Inflammatory macrophage treated with lipopolysaccharide for 4 hours (primary cell): ENCODE measurements at places on chromosomes 2 and 18.

- peak; percentile 91 for DNase-seq
Observed at GRCh38 chr2:69945441-69945840, 16.0 kb downstream of the ASPRV1 start.

DNA sequence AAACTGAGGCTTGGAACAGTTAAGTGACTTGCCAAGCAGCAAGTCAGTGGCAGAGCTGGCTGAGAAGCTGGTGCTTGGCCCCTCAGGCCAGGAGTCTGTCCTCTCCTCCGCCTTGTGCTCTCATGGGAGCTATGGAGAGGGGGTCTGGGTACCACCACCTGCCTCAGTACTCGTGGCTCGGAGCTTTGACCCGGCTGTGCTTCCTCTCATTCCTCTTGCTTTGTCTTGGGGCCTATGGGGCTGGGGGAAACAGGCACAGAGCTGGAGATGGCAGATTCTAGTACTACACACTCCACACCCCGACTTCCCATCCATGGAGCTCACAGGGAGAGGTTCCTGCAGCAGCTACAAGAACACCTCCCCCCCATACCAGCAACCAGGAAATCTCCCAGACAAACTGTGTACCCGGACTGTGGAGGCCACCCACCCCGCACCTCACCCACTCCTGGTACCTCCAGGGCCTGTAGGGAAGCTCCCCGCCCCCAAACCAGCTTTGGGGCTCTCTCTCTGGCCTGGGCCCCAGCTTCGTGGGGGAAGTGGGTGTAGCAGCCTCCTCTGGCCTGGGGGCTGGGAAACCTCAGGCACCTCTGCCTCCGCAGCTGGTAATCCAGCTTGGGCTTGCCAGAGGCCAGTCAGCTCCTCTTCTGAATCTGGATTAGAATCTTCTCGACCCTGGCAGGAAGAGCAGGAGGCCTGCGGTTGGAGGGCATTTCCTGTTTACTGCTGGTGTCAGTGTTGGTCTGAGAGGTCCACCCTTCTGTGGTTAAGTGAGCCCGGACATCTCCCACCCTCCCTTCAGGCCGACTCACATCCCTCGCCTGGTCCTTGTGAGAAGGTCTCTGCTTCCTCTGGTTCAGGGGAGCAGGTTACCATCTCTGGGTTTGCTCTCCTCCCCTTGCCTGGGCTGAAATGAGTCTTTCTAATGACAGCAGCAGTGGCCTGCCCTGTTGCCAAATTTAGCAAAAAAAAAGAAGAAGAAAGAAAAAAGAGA is 22.3 kb upstream of the RHOB start:
- peak; percentile 76 for DNase-seq

GRCh38 chr2:212915121-212915782 is 236.2 kb downstream of the IKZF2 start:
- no peak for DNase-seq

DNA sequence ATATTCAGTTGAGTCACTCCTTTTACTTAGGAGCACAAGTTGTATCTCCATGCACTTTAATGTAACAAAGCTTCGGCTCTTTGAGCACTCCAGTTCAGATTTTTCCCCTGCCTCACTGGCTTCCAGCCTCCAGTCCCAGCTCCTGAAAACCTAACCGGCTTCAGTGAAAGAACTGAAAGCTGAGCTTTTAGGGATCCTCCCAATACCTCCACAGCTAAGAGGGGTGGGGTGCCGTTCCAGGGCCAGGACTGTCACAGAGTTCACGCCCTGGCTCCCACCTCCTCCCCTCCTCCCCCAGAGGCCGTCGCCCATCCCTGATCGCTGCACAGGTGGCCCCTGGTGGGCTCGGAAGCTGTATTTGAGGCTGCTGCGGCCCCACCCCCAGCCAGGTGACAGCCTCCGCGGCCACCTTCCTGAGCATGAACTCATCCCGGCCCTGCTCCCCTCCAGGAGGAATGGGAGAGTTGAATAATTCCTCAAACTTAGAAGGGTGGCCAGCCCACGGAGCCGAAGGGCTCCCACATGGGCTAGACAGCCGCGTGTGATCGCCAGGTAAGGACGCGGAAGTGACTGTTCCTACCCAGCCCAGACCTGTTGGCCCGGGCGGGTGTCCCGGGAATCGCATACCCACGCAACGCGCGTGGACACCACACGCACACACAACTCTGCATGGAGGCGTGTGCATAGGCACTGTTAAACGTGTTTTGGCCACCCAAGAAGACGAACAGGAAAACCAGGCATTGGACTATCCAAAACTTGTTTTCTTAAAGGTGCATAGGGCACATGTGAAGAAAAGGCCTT is 1.8 kb downstream of the MYO5B start:
- DNase-seq: no peak

- DNase-seq: no peak
Observed at GRCh38 chr2:8587251-8587791, 94.5 kb upstream of the ID2 start.

- no peak for DNase-seq
Observed at GRCh38 chr2:221389904-221390303, 182.2 kb downstream of the EPHA4 start.

GRCh38 chr18:37653618-37654017 is 88.0 kb upstream of the CELF4 start:
- no peak for DNase-seq

DNA sequence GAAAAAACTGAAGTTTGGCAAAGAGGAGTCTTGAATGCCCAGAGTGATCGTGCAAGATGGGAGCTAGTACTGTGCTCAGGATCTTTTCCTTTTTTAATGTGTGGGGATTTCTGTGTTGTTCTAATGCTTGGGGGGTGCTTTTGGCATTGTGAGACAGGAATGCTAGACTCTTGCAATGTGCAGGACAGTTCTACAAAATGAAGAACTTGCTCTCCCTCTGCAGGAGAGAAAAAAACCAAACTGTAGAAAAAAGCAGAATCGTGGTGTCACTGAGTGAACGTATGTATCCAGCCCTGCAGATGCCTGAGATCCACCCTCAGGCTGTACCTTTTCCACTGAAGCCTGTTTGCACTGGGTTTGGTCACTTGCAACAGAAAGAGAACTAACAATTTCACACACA is 12.1 kb upstream of the TTC39C start:
- no peak for DNase-seq

DNA sequence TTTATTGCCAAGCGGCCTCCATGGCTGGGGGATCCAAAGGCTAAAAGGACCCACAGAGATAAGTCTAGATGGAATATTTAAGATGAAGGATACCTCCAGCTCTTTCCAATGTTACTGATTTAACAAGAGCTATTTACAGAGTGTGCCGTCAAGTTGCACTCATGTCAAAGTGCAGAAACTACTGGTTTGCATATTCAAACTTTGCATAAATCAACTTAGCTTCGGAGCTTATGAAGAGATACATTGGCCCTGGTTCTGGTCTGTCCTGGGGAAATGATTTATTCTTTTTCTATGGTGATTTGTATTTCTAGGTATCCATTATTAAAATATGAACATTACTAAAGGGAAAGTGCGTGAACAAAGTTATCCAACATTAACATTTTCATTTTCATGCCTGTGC is 14.4 kb upstream of the MYO5B start:
- no peak for DNase-seq

GRCh38 chr2:238450440-238450861 is 23.7 kb downstream of the ASB1 start:
- no peak for DNase-seq

DNA sequence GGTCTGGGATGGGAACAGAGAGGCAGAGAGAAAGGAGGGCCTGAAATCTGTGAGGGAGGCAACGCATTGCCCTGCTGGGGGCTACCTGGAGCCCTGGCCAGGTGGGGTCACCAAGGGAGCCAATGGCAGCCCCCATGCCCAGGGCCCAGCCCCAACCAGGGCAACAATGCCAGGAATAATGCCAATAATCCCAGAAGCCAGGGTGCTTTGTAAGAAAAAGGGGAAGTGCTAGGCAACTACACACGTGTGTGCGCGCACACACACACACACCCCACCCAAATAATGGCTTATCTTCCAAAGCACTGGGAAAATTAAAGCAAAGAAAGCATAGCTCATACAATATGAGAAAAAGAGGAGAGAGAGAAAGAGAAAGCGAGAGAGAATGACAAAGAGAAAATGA is 7.0 kb upstream of the CLEC4F start:
- DNase-seq: peak; percentile 26

GRCh38 chr18:62018759-62019041 is 125.9 kb upstream of the RNF152 start:
- DNase-seq: no peak

- peak; percentile 26 for DNase-seq
Observed at GRCh38 chr2:86420913-86421312, 20.3 kb upstream of the KDM3A start.

DNA sequence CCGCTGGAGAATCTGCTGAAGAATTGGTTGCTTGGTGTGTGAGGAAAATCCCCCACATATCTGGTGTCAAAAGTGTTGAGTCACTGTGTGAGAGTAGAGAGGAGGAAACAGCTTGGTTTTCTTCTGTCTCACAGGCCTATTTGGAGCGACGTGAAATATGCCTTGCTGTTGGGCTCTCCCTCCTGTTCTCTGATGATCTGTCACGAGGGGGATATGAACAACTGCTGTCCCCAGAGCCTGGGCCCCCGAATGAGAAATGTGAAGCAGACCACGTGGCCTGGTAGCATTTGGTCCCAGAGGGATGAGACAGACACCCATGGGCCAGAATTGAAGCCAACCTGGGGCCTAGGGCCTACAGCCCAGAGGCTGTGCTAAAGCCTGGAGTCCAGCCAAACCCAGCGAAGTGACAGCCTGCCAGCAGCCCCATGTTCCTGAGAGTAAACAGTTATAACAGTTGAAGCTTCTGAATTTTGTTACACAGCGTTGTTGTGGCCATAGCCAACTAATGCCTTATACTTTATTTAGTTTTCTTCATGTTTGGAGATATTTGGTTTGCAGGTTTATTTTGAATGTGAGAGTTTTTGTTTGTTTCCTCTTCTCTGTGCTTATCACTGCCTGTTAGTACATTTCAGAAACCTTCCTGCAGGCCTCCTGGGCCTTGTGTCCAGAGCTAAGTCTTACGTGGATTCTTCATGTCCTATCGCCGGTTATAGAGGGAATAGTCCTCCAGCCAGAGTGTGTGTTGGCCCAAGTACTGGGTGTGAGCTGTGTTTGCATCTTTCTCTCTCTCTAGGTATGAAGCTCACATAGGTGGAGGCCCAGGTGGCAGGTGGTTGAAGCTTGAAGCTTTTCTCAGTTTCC is 18.7 kb upstream of the COLEC12 start:
- DNase-seq: peak; percentile 80

GRCh38 chr2:25606892-25607291 is 66.5 kb downstream of the DTNB start:
- peak; percentile 54 for DNase-seq

DNA sequence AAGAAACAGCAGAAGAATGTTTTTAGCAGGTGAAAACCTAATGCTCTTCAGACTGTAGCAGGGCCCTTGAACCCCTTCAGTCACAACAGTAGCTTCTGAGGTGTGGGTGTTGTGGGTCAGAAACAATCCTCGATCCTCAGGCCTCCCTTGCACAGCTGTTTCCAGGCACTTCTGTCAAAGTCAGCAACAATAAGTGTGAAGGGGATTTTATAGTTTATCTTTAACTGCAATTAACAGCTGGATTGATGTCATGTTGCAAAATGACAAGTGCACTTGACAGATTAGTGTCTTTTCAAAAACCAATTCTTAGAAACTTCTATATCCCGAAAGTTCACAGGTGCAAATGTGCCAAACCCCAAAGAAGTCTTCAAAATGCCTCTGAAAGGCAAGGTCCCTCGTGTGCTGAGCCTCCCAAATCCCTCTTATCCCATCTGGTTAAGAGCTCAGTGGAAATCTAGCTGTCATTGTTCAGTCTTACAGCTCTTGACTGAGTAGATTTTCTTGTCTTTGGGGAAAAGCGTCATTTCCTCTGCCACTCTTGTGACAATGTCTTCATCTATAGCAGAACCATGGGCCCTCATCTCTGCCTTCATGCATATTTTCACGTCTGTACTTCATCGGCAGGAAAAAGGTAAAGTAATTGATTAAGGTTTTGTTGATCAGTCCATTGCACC is 29.6 kb downstream of the M1AP start:
- DNase-seq: no peak
